Pancreas (tissue), 10 donors: ENCODE measurements at places on chromosomes 11 and 22. TPM values are rescaled to one million over a fixed set of nuclear protein-coding genes. Genes with fewer than 3 reads are reported as not detected.

DNA sequence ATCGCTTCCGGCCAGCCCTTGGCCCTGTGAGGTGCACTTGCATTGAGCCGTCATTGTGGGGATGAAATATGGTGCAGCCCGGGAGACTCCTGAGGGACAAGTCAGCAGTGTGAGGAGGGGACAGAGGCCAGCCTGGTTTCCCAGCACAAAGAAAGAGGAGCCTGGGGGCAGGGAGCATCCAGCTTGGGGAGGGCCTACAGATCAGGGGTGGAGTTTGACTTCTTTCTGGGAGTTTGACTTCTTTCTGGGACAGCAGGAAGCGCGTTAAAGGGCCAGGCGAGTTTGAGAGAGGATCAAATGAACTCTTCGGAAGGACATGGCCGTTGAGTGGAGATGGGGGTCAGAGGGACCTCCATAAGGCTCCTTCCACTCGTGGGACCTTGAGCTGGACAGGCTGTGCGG, 91.9 kb downstream of the LRRC32 start:
- H3K27me3 ChIP-seq: no peaks in the 10 kb centered on the region
- no peak for DNase-seq
- H3K36me3 ChIP-seq: no peaks in the 10 kb centered on the region
- no peak overlapping the region for H3K4me3 ChIP-seq
- H3K27ac ChIP-seq: no peak overlapping the region

- H3K4me3 ChIP-seq: no peak overlapping the region
- no peaks in the 10 kb centered on the region for H3K36me3 ChIP-seq
- peak overlapping the region; percentile 87 for H3K27ac ChIP-seq
- peaks cover 12% of the 10 kb centered on the region for H3K4me1 ChIP-seq
- DNase-seq: no peak
- H3K27me3 ChIP-seq: no peaks in the 10 kb centered on the region
Measured at GRCh38 chr22:49833340-49834007, 5.8 kb upstream of the BRD1 start.

GRCh38 chr22:17964643-17965042, 59.7 kb downstream of the MICAL3 start:
- H3K4me3 ChIP-seq: no peak overlapping the region
- H3K27ac ChIP-seq: no peak overlapping the region
- no peak for DNase-seq
- H3K36me3 ChIP-seq: no peaks in the 10 kb centered on the region
- H3K4me1 ChIP-seq: no peaks in the 10 kb centered on the region

DNA sequence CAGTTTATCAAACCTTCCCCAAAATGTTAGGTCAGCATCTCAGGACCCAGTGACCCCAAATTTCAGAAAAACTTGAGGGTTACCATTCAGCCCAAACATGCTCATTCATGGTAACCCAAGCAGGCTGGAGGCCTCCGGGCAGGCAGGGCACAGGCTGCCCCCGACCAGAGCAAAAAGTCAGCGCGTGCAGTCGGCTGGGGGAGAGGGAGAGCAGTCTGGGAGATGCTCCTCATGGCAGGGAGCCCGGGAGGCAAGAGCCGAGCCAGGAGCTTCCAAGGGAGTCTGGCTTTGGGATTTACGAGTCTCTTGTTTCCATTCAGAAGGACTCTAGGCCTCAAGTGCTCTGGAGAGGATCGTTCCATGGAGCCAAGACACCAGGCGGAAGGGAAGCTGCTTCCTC, 45.7 kb downstream of the RPUSD4 start:
- H3K27me3 ChIP-seq: no peaks in the 10 kb centered on the region
- no peak for DNase-seq
- H3K4me1 ChIP-seq: no peaks in the 10 kb centered on the region
- H3K36me3 ChIP-seq: no peaks in the 10 kb centered on the region

GRCh38 chr11:123303924-123304323, 108.9 kb upstream of the CLMP start:
- no peaks in the 10 kb centered on the region for H3K27me3 ChIP-seq
- DNase-seq: no peak
- no peak overlapping the region for H3K4me3 ChIP-seq

DNA sequence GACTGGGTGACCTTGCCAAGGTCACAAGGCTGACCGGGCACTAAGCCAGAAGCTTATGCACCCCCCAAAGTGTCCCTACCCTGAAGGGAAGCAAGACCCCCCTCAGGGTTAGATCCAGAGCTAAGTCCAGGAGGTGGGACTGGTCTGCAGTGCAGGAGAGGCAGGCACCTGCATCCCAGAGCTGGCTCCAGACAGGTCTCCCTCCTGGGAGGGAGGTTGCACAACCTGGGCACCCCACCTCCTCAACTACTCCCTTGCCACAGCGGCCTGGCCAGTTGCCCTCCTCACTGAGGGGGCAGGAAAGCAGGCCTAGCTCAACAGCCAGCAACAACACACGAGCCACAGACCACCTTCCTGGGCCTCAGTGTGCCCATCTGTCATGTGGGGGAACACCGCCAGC, 75.0 kb upstream of the TCF20 start:
- H3K36me3 ChIP-seq: no peaks in the 10 kb centered on the region
- no peak for DNase-seq
- no peaks in the 10 kb centered on the region for H3K27me3 ChIP-seq
- no peak overlapping the region for H3K4me3 ChIP-seq
- no peaks in the 10 kb centered on the region for H3K4me1 ChIP-seq

- no peaks in the 10 kb centered on the region for H3K27me3 ChIP-seq
- H3K27ac ChIP-seq: no peak overlapping the region
- DNase-seq: no peak
- no peak overlapping the region for H3K4me3 ChIP-seq
- H3K36me3 ChIP-seq: no peaks in the 10 kb centered on the region
Measured at GRCh38 chr22:42152661-42153270, 22.2 kb upstream of the CYP2D6 start.

- DNase-seq: no peak
- no peak overlapping the region for H3K4me3 ChIP-seq
- H3K4me1 ChIP-seq: no peaks in the 10 kb centered on the region
- no peaks in the 10 kb centered on the region for H3K36me3 ChIP-seq
Measured at GRCh38 chr11:65821107-65821506, 12.7 kb upstream of the SNX32 start.

- no peaks in the 10 kb centered on the region for H3K4me1 ChIP-seq
- no peaks in the 10 kb centered on the region for H3K36me3 ChIP-seq
- H3K4me3 ChIP-seq: no peak overlapping the region
- H3K27ac ChIP-seq: no peak overlapping the region
Measured at GRCh38 chr11:36399236-36399635, 103.1 kb downstream of the PRR5L start.

GRCh38 chr11:111018566-111018965, 227.0 kb upstream of the POU2AF2 start:
- H3K27ac ChIP-seq: no peak overlapping the region
- H3K4me3 ChIP-seq: no peak overlapping the region
- no peaks in the 10 kb centered on the region for H3K27me3 ChIP-seq

GRCh38 chr22:48218889-48219420, 1456.5 kb downstream of the TBC1D22A start:
- no peaks in the 10 kb centered on the region for H3K36me3 ChIP-seq
- no peak overlapping the region for H3K4me3 ChIP-seq
- no peaks in the 10 kb centered on the region for H3K4me1 ChIP-seq

- H3K27ac ChIP-seq: no peak overlapping the region
- H3K4me3 ChIP-seq: no peak overlapping the region
- peak; percentile 19 for DNase-seq
- H3K36me3 ChIP-seq: peaks cover 42% of the 10 kb centered on the region
Measured at GRCh38 chr11:587978-588380, 11.7 kb downstream of the PHRF1 start.

DNA sequence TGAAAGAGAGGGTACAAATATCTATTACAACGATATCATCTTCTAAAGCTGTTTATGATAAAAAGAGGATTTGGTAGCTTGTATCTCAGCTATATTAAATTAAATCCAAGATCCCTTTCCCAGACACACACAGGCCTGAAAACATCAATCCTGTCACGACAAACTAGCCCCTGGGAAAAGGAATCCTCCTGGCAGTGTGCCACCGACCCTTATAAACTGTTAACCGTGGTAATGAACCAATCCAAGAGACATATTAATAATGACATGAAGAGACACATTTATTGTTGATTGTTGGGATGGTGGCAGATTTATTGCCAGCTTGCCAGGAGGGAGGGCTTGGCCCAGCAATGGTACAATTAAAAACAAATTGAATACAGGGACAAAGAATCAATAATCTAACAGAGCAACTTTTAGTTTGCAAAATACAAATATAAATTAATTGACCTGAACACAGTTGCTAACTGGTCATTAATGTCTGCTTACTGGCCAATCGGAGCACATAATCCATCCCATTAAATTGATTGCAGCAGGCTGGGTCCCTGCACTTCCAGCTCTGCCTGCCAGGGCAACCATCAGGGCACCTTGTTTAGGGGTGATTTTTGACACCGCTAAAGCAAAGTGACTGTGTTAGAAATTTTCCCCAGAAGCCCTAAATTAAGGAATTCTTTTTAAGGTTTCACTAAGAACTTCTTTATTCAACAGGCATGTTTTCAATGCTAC, 887.6 kb downstream of the OPCML start:
- no peaks in the 10 kb centered on the region for H3K36me3 ChIP-seq
- no peaks in the 10 kb centered on the region for H3K4me1 ChIP-seq
- no peak overlapping the region for H3K27ac ChIP-seq
- no peaks in the 10 kb centered on the region for H3K27me3 ChIP-seq

DNA sequence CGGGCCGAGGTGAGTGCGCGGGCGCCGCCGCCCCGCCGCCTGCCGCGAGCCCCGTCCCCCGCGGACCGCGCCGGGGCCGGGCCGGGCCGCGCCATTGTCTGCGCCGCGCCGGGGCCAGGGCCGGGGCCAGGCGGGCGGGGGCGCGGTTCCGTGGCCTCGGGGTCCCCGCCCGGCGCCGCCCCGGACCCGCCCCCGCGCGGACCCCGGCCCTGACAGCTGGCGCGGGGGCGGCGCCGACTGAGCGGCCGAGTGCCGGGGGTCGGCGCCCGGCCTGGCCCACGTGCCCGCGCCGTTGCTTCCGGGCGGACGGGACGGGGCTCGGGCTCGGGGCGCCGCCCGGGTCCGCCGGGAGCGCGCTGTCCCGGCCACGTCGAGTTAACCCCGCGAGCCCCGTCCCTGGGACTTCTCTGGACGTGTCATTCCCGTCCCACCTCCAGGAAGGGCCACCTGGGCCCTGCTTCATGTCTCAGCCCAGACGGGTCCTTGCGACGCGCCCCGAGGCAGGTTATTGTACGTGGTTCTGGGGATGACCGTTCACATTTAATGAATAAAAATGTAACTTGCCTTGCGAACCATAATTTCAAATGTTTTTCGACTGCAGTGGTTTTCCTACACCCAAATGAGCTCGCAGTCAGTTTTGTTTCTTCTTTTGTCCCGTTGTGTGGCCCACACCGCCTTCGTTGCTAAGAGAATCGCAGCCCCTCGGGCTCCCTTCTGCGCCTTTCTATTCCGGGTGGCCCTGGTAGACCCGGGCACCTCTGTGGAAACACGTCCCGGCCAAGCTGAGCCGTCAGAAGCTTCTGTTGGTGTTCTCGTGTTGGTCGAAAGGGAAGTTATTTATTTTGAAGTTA, 562 bp downstream of the ZBED4 start:
- H3K27me3 ChIP-seq: no peaks in the 10 kb centered on the region
- H3K36me3 ChIP-seq: no peaks in the 10 kb centered on the region
- peaks cover 7% of the 10 kb centered on the region for H3K4me1 ChIP-seq
- peak; percentile 52 for DNase-seq
- H3K4me3 ChIP-seq: peak overlapping the region; percentile 65

GRCh38 chr11:9571071-9571762, 2.3 kb upstream of the WEE1 start:
- peaks cover 32% of the 10 kb centered on the region for H3K4me1 ChIP-seq
- DNase-seq: no peak
- no peaks in the 10 kb centered on the region for H3K27me3 ChIP-seq
- no peak overlapping the region for H3K4me3 ChIP-seq

DNA sequence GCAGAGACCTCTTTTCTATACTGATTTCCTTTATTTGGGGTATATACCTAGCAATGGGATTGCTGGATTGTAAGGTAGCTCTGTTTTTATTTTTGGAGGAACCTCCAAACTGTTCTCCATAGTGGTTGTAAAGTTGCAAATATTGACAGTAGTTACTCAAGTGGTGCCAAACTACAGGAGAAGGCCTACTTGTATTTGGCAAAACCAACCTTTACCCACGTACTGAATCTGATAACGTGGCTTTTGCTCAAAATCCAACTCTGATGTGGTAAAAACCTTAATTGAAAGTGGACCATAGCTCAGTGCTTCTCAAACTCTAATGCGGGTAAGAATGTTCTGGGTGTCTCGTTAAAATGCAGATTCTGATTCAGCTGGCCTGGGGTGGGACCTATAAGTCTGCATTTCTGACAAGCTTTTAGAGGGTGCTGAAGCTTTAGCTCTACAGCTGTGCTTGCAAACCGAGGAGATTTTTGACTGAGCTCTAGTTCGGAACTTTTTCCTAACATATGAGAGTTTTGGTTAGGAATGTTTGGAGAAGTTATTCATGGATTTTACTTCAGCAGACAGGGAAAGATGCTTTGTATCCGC, 69.8 kb downstream of the PACS1 start:
- H3K27me3 ChIP-seq: no peaks in the 10 kb centered on the region
- no peak overlapping the region for H3K4me3 ChIP-seq
- no peaks in the 10 kb centered on the region for H3K36me3 ChIP-seq
- H3K4me1 ChIP-seq: peaks cover 9% of the 10 kb centered on the region
- DNase-seq: no peak

- no peak overlapping the region for H3K27ac ChIP-seq
- H3K4me1 ChIP-seq: no peaks in the 10 kb centered on the region
- DNase-seq: no peak
- H3K4me3 ChIP-seq: no peak overlapping the region
Measured at GRCh38 chr22:47850644-47851151, 1088.2 kb downstream of the TBC1D22A start.

GRCh38 chr11:19320827-19321226, 80.1 kb upstream of the E2F8 start:
- H3K4me3 ChIP-seq: no peak overlapping the region
- no peak overlapping the region for H3K27ac ChIP-seq
- H3K36me3 ChIP-seq: no peaks in the 10 kb centered on the region
- no peak for DNase-seq
- no peaks in the 10 kb centered on the region for H3K27me3 ChIP-seq
- no peaks in the 10 kb centered on the region for H3K4me1 ChIP-seq

DNA sequence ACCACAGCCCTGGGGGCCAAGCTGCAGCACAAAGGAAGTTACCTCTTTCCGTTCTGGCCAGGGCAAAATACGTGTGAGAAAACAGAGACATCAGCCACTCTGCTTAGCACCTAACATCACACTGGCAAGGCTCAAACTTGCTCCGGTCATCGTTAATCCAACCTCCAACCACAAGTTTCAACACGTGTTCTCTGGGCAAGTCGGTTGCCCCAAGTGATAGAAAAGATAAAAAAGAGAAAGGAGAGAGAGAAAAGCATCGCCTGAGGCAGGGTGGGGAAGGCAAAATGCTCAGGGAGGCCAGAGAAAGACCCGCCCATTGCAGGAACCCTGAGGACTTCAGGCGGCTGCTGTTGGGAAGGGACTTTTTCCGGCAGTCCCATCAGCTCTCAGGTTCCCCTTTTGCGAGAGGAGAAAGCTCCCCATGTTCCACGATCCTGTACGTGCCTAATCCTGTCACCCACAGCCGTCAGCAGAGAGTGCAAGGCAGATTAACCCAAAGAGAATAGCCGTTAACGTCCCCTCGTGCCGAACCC, 18.5 kb upstream of the B4GALNT4 start:
- peaks cover 28% of the 10 kb centered on the region for H3K4me1 ChIP-seq
- no peaks in the 10 kb centered on the region for H3K27me3 ChIP-seq
- H3K4me3 ChIP-seq: no peak overlapping the region
- H3K27ac ChIP-seq: no peak overlapping the region
- no peaks in the 10 kb centered on the region for H3K36me3 ChIP-seq

The PDE2A gene
- total RNA-seq: 4.1 TPM

The SLC22A25 gene
- not detected for total RNA-seq

The SYT12 gene
- total RNA-seq: 0.41 TPM

The ZBTB16 gene
- 43.3 TPM for total RNA-seq

The PKDREJ gene
- total RNA-seq: not detected

The RIC3 gene
- total RNA-seq: 12.2 TPM

The FOLR2 gene
- total RNA-seq: 8.3 TPM

The OR2D2 gene
- 0.20 TPM for total RNA-seq

The ENDOD1 gene
- 6.2 TPM for total RNA-seq
